ENCODE measurements at places on chromosomes 5 and 9.

DNA sequence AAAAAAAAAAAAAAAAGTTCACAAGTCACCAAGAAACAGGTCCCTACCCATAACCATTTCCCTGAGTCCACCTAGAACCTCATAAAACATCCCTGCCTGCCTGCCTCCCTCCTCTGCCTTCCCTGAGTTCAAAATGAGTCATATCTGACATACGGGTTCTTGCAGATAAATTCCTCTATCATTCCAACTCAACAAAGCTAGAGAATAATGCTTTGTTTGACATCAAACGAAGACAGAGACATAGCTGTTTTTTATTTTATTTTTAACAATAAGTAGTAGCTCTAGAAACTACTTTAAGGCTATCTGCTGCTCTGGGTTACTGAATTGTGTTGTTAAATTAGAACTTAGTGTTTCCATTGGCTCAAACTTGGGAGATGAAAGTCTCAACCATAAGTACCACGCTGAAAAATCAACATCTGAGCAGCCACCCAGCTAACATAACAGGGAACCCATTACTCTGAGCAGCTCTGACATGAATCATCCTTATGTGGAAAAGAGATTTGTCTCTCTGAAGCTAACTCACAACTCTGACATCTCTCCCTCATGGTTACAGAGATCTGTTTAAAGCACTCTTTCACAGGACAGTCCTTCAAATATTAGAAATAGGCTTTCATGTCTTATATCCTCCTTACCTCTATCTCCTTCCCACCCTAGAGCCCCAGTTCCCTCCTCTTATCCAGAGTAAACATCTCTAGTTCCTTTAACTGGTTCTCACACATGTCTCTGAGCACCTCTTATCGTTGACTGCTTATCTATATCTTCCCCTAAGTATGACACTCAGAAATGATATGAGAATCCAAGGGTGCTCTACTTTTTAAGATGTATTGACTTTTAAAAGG is 12.1 kb downstream of the TMEM245 start:
- DNase-seq: no peak

- DNase-seq: no peak
These were observed 432.7 kb upstream of the KLF4 start for GRCh38 chr9:107922260-107922659.

DNA sequence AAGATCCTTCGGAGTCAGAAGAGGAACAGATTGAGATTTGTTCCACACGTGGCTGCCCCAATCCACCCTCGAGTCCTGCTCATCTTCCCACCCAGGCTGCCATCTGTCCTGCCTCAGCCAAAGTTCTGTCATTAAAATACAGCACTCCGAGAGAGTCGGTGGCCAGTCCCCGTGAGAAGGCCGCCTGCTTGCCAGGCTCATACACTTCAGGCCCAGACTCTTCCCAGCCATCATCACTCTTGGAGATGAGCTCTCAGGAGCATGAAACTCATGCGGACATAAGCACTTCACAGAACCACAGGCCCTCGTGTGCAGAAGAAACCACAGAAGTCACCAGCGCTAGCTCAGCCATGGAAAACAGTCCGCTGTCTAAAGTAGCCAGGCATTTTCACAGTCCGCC is 85.9 kb downstream of the GOLPH3 start:
- DNase-seq: no peak

- DNase-seq: no peak
These were observed 28.4 kb downstream of the ABO start for GRCh38 chr9:133246562-133246961.

DNA sequence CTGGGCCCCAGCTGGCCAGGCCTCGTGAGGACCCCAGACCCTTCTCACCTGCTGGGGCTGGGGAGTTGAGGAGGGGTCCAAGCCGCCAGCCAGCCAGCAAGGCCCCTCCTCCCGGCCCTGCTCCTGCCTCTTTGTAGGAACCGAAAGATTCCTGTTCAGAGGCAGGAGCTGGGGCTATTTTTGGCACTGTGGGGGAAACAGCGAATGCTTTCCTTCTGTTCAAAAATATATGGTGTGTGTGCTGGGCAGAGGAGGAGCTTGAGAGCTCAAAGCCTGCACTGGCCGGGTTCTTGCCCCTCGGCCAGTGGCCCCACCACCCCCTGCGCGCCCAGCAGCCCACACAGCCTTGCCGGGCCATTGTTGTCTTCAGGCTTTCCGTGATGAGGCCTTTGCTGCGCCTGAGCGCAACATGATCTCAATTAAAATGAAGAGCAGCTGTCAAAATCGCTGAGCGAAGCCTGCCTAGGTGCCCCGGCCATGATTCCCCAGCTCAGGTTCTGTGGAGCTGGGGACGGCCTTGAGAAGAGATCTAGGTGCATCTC is 13.4 kb downstream of the NCS1 start:
- DNase-seq: no peak

DNA sequence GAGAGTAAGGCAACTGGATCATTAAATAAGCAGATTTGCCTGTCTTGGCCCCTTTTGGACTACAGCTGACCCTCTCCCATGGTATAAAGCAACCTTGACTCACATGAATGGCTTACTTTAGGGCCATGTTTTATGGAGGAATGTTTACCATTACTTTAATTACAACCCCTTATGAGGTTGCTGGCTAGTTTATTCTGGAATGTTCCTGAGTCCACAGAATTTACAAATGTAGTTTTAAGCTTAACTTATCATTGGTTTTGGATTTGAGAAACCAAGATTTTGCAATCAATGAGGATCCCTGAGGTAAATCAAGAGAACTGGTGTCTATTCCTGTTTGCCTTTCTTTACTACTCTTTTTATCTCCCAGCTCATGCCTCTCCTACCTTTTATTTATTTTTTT is 15.7 kb downstream of the SLC28A3 start:
- DNase-seq: no peak

GRCh38 chr5:151173711-151174611 is 16.4 kb upstream of the ANXA6 start:
- DNase-seq: no peak

GRCh38 chr5:51685419-51685818 is 302.2 kb downstream of the ISL1 start:
- DNase-seq: no peak

GRCh38 chr9:109475526-109475925 is 22.6 kb downstream of the PTPN3 start:
- DNase-seq: no peak

GRCh38 chr5:64765804-64766504 is 2.5 kb downstream of the SREK1IP1 start:
- no peak for DNase-seq

DNA sequence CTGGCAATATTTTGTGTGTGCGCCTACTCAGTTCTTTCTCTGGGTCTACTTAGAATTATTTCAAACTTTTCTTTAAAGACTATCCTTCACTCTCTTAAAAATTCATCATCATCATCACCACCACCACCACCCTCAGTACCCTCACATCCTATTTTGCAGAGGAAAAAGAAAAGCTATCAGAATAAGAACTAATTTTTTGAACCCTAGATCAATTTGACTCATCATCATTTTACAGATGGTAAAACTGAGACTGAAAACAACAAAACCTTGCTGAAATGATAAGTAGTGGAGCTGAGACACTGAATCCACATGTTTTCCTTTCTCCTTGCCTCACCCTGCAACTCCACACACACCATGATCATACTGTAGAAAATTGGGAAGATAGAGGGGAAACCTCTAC is 119.3 kb downstream of the SSBP2 start:
- DNase-seq: no peak

DNA sequence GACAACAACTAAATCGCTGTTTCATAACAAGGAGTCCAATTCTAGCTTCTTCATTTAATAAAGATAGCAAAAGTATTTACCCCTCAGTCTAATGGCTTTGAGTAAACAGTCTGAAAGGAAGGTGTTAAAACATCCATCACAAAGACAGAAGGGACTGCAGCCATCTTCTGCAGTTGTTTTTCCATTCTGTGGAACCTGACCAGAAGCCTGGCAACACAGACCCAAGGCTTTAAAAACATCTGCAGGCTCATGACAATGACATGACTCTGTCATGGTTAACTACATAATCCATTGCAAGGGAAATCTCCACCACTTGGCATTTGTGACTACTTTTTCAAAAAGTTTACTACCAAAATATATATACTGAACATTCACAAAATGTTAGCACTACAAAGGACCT is 51.9 kb downstream of the ELL2 start:
- no peak for DNase-seq

Measured in stimulated activated CD8-positive, alpha-beta memory T cell treated with anti-CD3 and anti-CD28 coated beads, Interleukin-15, amount 100 ng/mL, for 4 hours (primary cell).